ENCODE measurements at places on chromosomes 12 and 14.

DNA sequence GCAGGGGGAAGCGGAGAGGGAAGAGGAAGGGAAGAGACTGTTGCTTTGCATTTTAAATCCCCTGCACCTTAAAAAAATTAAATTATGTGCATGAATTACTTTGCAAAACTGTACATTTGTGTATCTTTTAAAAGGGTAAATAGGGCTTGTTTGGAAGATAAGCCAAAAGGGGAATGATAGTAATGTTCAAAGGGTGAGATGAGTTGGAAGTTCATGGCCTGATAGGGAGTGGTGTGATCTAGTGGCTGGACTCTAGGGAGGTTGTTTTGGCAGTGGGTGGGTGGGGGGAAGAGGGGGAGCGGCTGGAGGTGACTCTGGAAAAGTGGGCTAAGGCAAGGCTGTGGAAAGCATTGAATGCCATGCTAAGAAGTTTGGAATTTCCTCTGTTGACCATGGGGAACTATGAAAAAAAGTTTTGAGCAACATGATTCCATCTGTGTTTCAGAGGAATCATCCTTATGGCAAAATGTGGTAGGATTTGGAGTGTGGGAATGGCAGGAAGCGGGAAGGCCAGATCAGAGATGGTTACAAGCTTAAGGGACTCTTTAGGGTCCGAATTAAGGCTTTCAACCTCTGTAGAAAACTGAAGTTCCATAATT lies 25.5 kb upstream of the EMP1 start:
- H3K27me3 ChIP-seq: no peaks in the 10 kb centered on the region
- no peaks in the 10 kb centered on the region for H3K36me3 ChIP-seq
- no peak overlapping the region for H3K4me3 ChIP-seq
- DNase-seq: no peak
- no peak overlapping the region for H3K27ac ChIP-seq

DNA sequence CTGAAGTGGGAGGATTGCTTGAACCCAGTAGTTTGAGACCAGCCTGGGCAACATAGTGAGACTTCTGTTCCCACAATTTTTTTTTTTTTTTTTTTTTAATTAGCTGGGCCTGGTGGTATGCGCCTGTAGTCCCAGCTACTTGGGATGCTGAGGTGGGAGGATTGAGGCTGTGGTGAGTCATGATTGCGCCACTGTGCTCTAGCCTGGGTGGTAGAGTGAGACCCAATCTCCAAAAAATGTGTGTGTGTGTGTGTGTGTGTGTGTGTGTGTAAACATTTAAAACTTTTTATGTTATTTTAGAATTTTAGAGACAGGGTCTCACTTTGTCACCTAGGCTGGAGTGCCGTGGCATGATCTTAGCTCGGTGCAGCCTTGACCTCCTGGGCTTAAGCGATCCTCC lies 6.8 kb downstream of the PPP1R36 start:
- peaks cover 2% of the 10 kb centered on the region for H3K27me3 ChIP-seq
- H3K4me1 ChIP-seq: no peaks in the 10 kb centered on the region
- DNase-seq: no peak

- H3K27ac ChIP-seq: no peak overlapping the region
- no peak overlapping the region for H3K4me3 ChIP-seq
- no peaks in the 10 kb centered on the region for H3K4me1 ChIP-seq
- H3K36me3 ChIP-seq: no peaks in the 10 kb centered on the region
- no peaks in the 10 kb centered on the region for H3K27me3 ChIP-seq
These were observed 156.4 kb upstream of the SYT10 start for GRCh38 chr12:33596061-33596460.

DNA sequence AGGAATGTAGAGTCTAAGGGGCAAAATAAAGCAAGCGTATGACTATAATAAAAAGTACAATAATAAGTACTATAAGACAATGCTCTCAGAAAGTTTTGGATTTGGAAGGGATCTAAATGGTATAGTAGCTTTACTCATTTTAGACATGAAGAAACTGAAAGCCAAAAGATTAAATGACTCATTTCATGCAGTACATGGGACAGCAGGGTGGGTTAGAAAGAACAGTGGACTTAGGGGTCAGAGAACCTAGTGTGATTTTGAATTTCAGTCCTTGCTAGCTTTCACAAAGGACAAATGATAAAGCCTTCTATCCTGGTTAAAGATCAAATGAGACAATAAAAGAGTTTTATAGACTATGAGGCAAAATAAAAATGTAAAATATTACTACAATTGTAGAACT lies 6.8 kb upstream of the LEMD3 start:
- H3K36me3 ChIP-seq: no peaks in the 10 kb centered on the region
- no peak for DNase-seq
- no peaks in the 10 kb centered on the region for H3K4me1 ChIP-seq
- H3K4me3 ChIP-seq: no peak overlapping the region

All from glutamatergic neuron (in vitro differentiated cells).